ENCODE measurements at places on chromosomes 1 and 21.
A peak's percentile ranks its signal among the peaks of the same experiment; 100 is the strongest.

DNA sequence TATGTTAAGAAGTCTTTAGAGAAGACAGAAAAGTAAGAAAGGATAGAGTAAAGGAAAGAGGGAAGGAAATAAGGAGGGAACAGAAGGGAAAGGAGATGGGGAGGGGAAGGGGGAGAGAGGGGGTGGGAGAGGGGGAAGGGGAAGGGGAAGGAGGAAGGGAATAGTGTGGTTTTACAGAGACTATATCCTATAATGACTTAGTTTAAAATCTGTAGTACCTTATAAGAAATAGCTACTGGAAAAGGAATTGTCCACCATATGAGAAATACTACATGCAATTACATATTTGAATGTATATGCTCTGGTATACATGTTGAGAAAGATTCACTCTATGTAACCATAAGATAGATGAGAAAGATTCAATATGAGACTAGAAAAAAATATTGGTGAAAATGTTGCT is 1042.3 kb downstream of the BRINP3 start:
- DNase-seq = no peak

- DNase-seq = no peak
Observed at GRCh38 chr21:15219039-15219438, 154.2 kb upstream of the NRIP1 start.

- no peak for DNase-seq
Observed at GRCh38 chr1:158049853-158050252, 56.4 kb downstream of the KIRREL1 start.

DNA sequence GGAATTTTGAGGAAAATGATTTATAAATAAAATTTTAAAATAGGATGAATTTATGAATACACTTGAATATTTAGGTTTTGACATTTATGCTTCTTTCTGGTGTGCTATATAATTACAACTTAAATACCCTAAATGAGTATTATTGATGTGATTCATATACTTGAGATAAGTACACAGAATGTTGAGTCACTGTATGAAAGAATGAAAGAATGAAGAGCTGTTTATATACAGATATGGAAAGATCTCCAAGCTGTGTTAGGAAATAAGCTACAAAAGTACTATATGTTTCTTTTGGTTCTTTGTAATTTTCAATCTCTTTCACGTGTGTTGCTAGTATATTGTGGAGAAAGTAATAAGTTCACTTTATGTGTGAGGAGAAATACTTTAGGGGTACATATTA is 147.2 kb downstream of the RASAL2 start:
- DNase-seq = no peak

- DNase-seq = peak; percentile 71
Observed at GRCh38 chr1:159088050-159088449, 11.5 kb upstream of the AIM2 start.

- no peak for DNase-seq
Observed at GRCh38 chr1:185594786-185595410, 139.3 kb upstream of the HMCN1 start.

- peak; percentile 93 for DNase-seq
Observed at GRCh38 chr1:84433258-84434080, 35.2 kb downstream of the DNASE2B start.

DNA sequence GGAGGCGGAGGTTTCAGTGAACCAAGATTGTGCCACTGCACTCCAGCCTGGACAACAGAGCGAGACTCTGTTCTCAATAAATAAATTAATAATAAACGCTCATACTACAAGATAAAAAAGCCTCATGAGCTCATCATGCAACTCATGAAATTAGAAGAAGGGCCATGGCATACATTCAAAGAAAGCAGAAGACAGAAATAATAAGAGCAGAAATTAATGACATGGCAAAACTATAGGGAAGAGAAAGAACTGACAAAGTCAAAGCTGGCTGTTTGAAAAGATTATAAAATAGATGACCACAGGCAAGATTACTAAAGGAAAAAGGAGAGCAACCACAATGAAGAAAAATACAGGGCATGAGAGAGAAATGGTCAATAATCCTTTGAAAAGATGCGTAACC is 14.7 kb upstream of the FUCA1 start:
- DNase-seq = no peak

GRCh38 chr21:33975548-33976081 is 60.0 kb upstream of the ATP5PO start:
- peak; percentile 75 for DNase-seq

DNA sequence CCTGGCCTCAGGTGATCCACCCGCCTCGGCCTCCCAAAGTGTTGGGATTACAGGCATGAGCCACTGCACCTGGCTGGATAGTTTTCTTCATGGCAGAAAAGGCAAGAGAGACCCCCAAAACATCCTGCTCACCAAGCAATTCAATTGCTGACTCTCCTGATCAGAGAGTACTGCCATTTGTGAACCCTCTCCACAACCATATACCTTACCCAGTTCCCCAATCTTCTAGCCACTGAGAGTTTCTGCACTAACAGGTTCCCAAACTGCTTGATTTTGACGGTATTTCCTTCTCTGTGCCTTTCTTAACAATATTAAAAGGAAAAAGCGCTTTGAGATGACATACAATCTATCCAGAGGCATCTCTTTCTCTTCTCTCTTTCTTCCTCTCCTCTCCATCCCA is 39.9 kb upstream of the MUTYH start:
- DNase-seq = no peak

DNA sequence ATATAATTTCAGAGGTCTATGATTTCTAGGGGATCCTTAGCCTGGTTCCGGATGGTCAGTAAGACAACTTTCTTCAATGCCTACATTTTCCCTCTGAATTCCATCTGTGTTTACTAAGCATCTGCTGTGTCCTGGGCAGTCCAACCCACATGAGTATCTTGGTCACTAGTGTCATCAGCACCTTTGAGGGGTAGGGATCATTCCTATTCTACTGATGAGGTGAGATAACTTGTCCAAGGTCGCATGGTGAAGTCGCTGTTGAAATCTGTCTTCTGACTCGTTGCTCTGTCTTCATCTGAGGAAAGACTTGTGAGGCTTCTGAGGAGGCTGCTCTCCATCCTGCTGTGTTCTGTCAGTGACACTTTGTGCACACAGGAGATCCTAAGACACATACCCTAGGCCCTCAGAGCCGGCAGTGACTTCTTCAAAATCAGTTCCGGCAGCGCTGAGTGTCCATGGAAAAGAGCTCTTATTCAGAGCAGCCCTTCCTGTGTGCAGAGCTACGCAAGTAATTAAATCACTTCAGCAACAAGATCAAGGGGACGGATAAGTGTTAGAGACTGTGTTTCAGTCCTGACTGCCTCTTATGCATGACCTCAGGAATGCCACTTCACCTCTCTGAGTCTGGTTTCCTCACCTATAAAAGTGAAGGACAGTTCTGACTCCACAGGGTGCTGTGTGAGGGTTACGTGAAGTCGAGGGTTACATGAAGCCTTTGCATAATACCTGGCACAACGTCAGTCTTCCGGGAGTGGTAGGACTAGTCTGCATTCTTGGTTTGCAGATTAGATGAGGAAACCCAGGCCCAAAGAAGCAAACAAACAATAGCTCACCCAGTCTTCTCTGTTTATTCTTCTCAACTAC is 28.4 kb downstream of the AK2 start:
- no peak for DNase-seq

GRCh38 chr1:164498792-164499191 is 60.2 kb upstream of the PBX1 start:
- DNase-seq = no peak

DNA sequence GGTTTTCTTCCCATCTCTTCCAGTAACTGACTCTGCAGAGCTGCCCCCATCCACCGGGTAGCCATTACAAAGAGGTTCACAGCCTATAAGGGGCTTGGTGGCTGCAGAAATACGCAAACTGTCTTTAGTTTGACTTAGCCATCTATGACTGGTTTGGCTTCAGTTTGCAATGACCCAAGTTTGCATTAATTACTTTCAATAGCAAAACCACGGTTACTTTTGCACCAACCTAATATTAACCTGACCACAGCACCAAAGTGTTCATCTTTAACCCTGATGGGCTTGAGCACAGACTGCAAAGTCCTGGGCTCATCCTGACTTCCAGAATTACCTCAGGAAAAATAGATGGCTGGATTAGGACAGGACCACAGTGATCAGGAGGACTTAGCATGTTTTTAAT is 2.2 kb upstream of the HAO2 start:
- DNase-seq = no peak

GRCh38 chr1:100657876-100658715 is 61.4 kb upstream of the VCAM1 start:
- DNase-seq = no peak

DNA sequence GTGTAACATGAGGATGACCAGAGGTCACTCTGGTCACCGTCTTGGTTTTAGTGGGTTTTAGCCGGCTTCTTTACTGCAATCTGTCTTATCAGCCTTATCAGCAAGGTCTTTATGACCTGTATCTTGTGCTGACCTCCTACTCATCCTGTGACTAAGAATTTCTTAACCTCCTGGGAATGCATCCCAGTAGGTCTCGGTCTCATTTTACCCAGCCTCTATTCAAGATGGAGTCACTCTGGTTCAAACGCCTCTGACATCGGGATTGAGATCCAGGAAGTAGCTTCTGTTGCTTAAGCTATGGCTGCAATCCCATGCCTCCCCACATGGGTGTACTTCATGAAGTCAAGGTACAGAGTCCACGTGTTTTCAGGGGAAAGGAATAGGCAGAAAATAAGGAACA is 19.9 kb downstream of the FMN2 start:
- DNase-seq = no peak

DNA sequence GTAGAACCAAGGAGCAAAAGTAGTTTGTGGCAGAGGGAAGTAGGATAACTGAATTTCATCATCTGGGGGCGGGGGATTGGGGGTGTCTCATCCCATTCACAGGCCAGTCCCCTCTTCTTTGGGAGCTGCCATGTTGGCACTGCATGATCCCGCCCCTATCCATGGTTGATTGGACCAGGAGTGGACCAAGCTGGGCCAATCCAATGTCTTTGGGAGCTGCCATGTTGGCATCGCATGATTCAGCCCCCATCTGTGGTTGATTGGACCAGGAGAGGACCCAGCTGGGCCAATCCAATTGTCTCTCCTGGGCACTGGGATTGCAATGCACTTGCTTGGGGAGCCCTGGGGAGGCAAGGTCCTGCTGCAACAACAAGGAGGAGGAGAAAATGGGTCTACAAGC is 12.3 kb upstream of the ALPL start:
- no peak for DNase-seq

GRCh38 chr1:6285336-6285735 is 24.4 kb upstream of the GPR153 start:
- no peak for DNase-seq

DNA sequence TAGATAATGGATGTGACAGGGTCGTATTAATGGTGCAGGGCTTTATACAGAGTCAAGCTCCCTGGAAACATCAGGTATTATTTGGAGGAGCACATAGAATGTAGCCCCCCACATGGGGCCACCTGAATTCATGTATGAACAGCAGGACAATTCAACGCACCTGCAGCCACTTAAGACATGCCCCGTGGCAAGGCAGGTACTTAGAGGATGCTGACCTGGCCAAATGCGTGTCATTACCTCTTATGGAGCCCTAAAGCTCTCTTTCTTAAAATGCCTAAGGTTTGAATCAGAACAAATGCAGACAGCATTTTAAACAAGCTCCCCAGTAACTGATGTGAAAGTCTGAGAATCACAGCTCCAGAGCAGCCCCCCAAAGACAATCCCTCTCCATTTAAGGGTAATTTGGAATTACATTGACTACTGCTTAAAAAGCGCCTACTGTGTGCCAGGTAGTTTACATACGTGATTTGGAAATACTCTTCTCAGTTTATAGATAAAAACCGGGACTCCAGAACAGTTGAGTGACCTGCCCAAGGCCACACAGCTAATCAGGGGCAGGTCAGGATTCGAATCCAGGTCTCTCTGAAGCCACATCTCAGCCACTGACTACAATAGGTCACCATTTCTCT is 71.0 kb upstream of the KLHDC7A start:
- DNase-seq = no peak

DNA sequence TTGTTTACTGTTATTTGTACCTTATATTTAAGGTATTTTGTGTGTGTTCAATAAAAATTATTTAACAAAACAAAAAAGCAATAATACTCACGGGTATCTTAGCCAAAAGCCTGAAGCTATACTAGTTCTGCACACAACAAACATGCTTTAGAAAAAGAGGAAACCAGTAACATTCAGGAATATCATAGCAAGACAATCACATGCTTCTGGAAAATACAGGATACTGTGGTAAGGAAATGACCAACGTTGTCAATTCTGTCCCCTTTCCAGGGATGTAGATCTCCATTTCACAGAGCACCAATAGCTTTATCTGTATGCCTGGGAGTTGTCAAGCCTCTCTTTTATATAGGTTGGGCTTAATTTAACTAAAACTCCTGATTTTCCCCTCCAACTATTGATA is 288.4 kb downstream of the SMYD3 start:
- DNase-seq = no peak

DNA sequence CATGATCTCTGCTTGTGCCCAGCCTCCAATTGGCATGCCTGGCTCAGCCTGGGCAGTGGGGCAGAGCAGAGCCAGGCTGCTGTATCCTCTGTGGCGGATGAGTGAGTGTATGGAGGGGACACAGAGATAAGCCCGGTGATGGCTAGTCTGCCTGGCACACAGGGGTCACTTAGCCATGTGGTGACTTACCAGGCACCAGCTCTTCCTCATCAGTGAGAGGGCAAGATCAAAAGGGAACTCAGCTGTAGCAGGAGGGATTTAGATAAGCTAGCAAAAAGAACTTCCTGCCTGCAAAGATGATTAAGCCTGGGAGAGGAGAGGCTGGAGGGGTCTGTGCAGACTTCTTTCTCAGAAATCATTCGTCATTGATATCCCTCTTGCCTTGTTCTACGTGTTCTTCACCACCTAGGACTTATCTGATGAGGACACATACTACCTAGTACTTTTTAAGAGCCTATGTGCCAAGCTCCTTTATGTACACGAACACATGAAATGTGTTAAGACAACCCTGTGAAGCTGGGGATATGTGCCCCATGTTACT is 7.9 kb downstream of the KIF21B start:
- peak; percentile 88 for DNase-seq

DNA sequence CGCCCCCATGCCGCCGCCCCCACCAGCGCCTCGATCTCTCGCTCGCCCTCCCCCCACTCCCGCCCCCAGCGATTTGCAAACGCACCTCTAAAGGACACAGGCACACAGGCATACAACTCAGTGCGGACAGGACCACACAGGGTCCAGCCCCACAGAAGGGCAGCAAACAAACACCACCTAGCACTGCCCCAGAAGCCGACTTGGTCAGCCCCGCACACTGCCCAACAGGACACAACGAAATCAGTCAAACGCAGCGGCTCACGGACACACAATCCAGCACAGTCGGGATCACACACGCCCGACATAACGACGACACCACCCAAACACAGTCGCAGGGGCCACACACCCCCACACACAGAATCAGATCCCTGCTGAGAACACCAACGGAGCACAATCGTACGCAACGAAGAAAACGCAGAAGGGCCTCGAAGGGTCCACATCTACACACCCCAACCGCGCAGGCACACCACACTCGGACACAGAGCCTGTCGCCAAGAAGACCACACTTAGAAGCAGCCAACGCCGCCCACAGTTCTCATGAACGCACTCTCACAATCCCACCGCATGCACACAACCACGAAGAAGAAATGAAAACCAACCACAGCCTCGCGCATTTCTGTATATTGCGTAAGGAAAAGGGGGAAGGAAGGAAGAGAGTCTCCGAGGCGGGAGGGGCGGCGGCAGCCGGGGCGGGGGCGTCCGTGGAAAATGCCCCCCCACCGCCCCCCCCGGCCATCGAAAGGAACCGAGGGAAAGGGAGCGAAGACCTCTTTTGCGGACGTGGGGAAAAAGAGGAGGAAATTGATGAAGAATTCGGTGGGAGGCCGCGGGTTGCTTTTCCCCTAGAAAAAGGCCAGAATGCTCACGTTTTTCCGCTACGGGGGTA is 481 bp downstream of the TAL1 start:
- DNase-seq = peak; percentile 82

GRCh38 chr1:52550447-52550846 is 2.4 kb downstream of the TUT4 start:
- DNase-seq = no peak

GRCh38 chr1:9536301-9536700 is 3.0 kb upstream of the SLC25A33 start:
- no peak for DNase-seq
